ENCODE measurements at places on chromosomes 16 and 17.

GRCh38 chr17:18309202-18309601, 5.6 kb downstream of the TOP3A start:
- DNase-seq: no peak

GRCh38 chr16:7124701-7125100, 207.9 kb upstream of the RBFOX1 start:
- no peak for DNase-seq

DNA sequence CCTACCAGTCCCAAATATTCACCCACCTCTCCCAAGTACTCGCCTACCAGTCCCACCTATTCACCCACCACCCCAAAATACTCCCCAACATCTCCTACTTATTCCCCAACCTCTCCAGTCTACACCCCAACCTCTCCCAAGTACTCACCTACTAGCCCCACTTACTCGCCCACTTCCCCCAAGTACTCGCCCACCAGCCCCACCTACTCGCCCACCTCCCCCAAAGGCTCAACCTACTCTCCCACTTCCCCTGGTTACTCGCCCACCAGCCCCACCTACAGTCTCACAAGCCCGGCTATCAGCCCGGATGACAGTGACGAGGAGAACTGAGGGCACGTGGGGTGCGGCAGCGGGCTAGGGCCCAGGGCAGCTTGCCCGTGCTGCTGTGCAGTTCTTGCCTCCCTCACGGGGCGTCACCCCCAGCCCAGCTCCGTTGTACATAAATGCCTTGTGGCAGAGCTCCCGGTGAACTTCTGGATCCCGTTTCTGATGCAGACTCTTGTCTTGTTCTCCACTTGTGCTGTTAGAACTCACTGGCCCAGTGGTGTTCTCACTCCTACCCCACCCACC, 29.8 kb downstream of the POLR2A start:
- no peak for DNase-seq

DNA sequence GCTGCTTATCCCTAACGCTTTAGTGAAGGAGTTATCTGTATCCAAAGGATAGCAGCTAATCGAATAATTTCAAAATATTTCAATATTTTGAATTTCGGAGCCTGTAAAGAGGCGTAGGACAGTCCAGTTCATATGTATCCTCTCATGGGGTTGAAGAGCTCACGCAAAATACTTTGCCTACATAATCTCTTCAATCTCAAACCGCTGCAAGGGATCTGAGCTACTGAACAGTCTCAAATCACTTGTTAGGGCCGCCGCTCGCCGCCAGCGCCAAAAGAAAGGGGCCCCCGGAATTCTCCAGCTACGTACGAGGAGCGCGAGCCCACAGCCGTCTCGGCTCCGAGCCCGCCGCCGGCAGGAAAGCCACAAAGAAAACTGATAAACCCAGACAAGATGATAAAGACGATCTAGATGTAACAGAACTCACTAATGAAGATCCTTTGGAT, 601 bp upstream of the RFWD3 start:
- peak; percentile 28 for DNase-seq

GRCh38 chr16:4053301-4053845, 62.9 kb downstream of the ADCY9 start:
- DNase-seq: no peak

DNA sequence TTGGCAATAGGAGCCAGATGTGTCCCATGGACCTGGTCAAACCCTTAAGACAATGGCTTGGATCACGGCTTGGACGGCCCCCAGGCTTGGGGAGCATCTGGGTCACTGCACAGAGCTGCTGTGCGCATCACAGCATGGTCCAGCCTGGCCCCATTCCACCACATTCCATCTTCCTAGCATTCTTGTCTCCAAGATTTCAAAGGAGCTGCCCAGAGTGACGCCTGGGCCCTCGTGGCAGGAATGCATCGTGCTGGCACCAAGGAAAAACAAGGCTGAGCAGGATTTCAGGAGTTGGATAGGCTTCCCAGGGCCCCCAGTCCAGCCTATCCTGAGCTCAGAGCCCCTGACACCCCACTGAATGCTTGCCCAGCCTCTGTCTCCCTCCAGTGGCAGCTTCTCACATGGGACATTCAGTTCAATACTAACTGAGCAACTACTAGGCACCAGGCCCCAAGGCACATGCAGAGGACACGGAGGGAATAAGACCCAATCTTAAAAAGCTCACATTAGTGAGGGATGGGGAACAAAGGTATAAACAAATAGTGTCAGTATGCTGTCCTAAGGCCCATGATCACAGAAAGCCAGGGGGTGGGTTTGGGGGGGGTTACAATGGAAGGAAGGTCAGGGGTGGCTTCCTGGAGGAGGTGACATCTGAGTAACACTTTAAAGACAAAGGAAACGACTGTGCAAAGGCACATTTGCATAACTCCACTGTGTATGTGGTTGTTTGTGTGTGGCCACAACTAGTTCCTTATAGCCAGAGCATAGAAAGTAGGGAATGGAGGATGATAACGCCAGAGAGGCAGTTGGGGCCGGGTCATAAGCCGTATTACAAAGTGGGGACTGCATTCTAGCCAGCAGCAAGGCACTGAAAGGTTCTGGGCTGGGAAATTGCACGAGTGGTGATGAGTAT, 34.1 kb downstream of the TK2 start:
- peak; percentile 34 for DNase-seq

GRCh38 chr16:4442371-4442770, 16.7 kb downstream of the DNAJA3 start:
- no peak for DNase-seq

DNA sequence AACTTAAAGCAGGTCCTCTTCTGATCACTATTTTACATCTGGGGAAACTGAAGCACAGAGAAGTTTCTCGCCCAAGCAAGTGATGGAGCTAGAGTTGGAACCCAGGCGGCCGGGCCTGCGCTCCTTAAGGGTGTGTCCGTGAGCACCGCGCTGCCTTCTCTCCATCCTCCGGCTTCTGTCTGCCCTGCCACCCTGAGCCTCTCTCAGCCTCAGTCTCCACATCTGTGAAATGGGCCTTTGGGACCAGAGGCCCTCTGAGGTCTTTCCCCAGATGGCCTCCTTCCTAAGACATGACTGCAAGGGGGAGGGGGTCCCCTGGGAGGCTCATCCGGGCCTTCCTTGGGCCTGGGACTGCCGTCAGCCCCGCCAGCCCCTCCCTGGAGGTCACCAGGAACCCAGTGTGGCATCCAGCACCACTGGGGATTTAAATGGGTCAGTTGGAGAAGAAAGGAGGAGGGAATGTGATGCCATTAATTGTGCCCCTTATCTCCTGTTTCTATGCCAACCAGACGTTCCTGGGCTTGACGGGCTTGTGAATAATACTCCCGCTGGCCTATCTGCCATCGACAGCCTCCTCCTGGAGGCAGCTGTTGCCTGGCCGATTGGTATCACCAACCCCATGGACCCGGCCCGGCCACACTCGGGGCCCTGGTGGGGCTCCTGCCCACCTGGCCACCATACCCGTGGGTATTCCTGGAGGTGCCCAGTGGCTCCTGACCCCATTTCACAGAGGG, 5.1 kb downstream of the ZFPM1 start:
- DNase-seq: no peak

DNA sequence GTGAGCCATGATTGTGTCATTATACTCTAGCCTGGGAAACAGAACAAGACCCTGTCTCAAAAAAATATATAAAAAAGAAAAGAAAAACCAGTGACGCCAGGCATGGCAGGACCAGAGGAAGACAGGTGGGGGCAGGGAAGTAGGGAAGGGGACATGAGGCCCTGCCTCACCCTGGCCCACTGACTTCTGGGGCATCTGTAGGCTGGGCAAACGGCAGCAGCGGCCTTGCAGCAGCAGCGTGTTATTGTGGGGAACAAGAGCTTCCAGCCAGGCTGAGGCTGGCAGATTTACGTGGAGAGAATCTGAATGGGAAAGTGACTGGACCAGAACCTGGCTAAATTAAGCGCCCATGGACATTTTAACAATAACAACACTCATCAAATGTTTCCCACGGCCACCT, 19.4 kb downstream of the CMTM4 start:
- DNase-seq: no peak

- DNase-seq: peak; percentile 16
Measured at GRCh38 chr17:39165178-39165840, 652 bp downstream of the ARL5C start.

DNA sequence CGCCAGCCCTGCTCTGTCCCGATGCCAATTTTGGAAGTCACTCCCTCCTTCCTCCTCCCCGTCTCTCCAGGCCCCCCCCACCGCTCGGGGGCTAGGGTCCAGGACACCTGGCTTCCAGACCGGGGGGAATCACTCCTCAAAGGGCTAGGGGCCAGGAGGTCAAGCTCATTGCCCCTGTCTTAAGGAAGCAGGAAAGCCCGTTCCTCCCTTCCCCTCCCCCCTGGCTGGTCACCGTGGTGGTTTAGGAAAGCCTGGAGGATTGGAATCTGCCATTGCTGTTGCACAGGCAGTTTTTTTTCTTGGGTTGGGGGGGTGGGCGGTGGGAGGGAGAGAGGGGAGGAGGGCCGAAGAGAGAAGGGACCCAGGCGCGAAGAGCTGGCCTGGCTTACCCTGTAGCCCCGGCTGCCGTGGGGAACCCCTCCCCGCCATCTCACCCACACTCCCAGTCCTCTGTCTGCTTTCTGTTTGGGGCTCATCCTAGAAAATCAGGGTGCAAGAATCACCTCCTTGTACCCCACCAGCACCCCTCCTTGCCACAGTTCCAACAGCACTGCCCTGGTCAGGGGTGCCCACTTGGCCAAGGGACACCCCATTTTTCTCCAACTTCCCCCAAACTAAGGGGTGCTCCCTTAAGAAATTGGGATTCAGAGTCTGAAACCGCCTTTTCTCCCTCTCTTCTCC, 2.9 kb upstream of the BCL6B start:
- DNase-seq: no peak

GRCh38 chr16:66134875-66135274, 231.6 kb upstream of the CDH5 start:
- DNase-seq: no peak

All from CD4-positive, alpha-beta T cell treated with Interleukin-17A for 1 hour (primary cell).